Endothelial cell of umbilical vein (primary cell): ENCODE measurements at places on chromosomes 5 and 9. TPM values are rescaled to one million over a fixed set of nuclear protein-coding genes. Genes with fewer than 3 reads are reported as not detected.

Gene GPSM1
- 42.8 and 47.1 TPM in 2 replicates for total RNA-seq

- no peaks in the 10 kb centered on the region for H3K4me1 ChIP-seq
- H3K27ac ChIP-seq = no peak overlapping the region
- no peaks in the 10 kb centered on the region for H3K27me3 ChIP-seq
- no peak overlapping the region for H3K4me3 ChIP-seq
Observed at GRCh38 chr9:6584881-6585597, 60.5 kb downstream of the GLDC start.

DNA sequence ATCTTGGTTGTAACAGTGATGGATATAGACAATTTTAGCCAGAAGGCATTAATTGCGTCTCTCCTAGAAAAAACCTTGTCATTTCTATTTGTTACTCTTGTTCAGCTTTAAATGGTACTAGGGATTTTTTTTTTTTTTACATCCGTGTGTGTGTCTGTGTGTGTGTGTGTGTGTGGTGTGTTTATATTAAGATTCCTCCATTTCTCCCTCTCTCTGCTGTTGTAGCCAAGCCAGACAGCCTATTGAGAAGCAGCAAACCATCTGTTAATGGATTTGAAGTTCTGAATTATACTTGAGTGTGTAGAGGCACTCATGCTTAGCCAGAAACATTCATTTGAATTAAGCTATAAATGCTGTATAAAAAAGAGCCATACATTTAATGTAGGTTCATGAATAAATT lies 72.3 kb downstream of the SLF1 start:
- H3K27me3 ChIP-seq = no peaks in the 10 kb centered on the region
- no peak overlapping the region for H3K27ac ChIP-seq
- peaks cover 15% of the 10 kb centered on the region for H3K4me1 ChIP-seq
- DNase-seq = no peak

DNA sequence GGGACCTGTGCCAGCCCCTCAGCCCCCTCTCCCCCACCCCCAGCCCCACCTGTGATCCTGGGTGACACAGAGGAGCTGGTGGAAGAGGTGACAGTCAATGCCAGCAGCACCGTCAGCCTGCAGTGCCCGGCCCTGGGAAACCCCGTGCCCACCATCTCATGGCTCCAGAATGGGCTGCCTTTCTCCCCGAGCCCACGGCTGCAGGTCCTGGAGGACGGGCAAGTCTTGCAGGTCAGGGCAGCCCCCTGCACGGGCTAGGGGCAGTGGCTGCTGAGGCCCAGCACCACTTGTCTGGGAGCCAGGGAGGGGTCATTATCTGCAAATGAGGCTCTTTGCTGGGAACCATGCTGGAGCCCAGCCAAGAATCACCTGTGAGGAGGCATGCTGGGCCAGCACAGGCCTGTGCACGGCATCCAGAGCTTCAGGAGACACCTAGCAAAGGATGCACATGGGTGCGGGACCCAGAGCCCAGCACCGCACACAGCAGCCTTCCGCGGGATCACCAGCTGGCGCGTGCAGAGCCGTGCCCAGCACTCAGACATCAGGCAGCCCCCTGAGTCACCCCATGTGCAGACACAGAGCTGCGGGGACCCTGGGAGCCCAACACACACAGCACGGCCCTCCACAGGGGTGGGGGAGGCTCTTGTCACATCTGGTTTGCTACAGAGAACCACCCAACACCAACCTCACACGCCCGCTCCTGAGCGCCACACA lies 62.0 kb upstream of the ASS1 start:
- no peak for DNase-seq
- no peaks in the 10 kb centered on the region for H3K27me3 ChIP-seq
- H3K4me1 ChIP-seq = no peaks in the 10 kb centered on the region
- no peak overlapping the region for H3K4me3 ChIP-seq
- no peak overlapping the region for H3K27ac ChIP-seq
- H3K36me3 ChIP-seq = no peaks in the 10 kb centered on the region

Gene PGM5
- total RNA-seq = 1.4 and 1.9 TPM in 2 replicates

- no peaks in the 10 kb centered on the region for H3K36me3 ChIP-seq
- H3K27me3 ChIP-seq = no peaks in the 10 kb centered on the region
- H3K27ac ChIP-seq = no peak overlapping the region
- H3K4me1 ChIP-seq = no peaks in the 10 kb centered on the region
- peak; percentile 41 for DNase-seq
Observed at GRCh38 chr9:105842023-105842644, 147.8 kb downstream of the TMEM38B start.

- no peaks in the 10 kb centered on the region for H3K4me1 ChIP-seq
- H3K36me3 ChIP-seq = no peaks in the 10 kb centered on the region
- no peaks in the 10 kb centered on the region for H3K27me3 ChIP-seq
- no peak for DNase-seq
- no peak overlapping the region for H3K27ac ChIP-seq
Observed at GRCh38 chr9:93979721-93980120, 24.6 kb upstream of the BARX1 start.
